ENCODE measurements at places on chromosomes 2 and 18.

- no peak for DNase-seq
These were observed 4.5 kb downstream of the CLASP1 start for GRCh38 chr2:121644715-121645114.

GRCh38 chr2:135585586-135585985 lies 54.3 kb downstream of the R3HDM1 start:
- DNase-seq = no peak

DNA sequence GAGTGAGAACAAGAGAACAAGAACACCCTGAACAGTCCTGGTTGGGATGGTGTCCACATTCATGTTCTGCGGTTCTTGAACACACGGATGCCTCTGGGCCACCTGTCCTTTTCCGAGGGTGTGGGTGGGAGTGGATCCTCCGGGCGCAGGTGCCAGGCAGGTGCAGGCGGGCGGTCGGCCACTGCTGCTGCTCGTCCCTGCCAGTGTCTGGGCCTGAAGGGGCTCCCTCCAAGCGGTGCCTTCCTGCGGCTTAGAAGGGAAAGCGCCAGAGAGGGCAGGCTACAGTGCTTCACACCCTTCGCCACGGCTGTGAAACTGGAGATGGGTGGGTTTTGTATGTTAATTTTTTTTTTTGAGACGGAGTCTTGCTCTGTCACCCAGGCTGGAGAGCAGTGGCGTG lies 8.0 kb upstream of the D2HGDH start:
- DNase-seq = no peak

- no peak for DNase-seq
These were observed 875 bp downstream of the C18orf63 start for GRCh38 chr18:74316257-74317170.

- DNase-seq = no peak
These were observed 87.7 kb upstream of the HAAO start for GRCh38 chr2:42879913-42880737.

DNA sequence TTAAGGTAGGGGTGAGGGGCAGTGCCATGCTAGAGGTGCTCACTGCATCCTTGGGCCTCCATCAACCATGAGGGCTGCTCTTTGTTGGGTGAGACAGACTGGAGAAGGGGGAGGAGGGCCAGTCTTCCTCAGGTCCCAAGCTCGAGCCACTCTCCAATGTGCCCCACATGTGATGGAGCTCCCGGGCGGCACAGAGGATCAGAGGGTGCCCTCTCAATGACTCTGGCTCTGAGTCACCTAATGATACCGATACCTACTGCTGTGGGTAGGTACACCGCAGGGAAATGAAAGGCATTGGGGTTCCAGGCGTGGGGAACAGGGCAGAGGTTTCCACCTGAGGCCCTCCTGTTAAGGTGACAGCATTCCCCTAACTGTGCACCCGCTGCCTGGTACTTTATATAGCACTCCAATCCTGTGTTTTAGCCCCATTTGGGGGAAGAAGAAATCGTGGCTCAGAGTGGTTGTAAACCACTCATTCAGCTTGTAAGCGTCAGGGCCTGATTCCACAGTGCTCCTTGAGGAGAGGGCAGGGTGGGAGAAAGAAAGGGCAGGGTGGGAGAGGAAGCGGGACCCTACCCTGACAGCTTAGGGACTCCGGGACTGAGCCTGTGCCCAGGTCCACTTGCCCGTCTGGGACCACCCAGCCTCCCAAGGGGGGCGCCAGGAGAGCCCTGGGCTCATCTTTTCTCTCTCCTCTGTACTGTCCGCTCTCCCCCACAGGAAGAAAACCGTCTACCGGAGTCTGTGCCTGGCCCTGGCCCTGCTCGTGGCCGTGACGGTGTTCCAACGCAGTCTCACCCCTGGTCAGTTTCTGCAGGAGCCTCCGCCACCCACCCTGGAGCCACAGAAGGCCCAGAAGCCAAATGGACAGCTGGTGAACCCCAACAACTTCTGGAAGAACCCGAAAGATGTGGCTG lies 1.8 kb downstream of the B3GNT7 start:
- DNase-seq = peak; percentile 47

DNA sequence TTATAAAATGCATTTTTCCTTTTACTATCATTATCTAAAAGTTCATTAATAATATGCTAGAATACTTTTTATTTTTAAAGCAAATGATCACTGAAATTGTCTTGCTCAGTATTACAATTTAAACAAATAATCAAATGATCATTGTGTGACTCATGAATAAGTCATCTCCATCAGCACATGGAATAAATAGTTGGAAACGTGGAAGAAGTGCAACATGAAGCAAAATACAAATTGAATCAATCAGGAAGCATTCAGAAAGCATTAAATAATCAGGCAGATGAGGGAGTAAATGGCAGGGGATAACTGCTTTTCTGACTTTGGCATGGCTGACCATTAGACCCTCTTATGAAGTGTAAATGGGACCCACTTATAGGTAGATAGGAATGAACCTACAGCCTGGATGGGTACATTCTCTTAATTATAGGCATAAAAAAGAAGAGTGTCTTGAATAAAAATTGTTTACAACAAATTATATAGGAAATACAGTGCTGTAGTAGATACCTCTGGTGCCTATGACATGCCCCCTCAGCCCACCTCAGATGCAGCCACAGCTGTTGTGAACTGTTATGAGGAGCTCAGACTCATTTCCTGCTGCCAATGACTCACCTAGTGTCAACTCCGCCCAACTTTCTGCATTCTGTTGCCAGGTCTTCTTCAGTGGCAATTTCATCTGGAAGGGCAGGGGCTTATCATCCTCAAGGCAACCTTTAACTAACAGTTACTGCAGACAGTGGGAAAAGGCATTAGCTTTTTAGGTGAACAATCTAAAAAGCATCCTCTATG lies 936.0 kb downstream of the TRIB2 start:
- DNase-seq = peak; percentile 18

GRCh38 chr18:57078614-57079013 lies 68.3 kb upstream of the BOD1L2 start:
- DNase-seq = no peak

DNA sequence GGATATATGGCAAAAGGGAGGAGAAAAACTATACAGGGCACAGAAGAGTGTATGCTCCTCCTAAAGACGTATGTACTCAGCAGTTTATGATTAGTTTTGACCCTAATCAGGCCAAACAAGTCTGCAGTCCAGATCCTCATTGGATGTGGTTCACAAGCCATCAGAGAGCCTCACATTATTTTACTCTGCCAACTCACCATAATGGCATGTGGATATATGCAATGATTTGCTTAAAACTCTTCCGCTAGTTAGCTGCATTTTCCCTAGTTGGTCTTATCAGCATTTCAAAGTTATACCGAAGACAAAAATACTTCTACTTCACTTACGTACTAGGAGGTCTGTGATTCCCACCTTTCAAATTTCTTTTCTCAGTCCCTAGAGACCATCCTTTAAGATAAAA lies 198.4 kb downstream of the CMPK2 start:
- DNase-seq = no peak

- no peak for DNase-seq
These were observed 46.5 kb upstream of the SESTD1 start for GRCh38 chr2:179311101-179311500.

DNA sequence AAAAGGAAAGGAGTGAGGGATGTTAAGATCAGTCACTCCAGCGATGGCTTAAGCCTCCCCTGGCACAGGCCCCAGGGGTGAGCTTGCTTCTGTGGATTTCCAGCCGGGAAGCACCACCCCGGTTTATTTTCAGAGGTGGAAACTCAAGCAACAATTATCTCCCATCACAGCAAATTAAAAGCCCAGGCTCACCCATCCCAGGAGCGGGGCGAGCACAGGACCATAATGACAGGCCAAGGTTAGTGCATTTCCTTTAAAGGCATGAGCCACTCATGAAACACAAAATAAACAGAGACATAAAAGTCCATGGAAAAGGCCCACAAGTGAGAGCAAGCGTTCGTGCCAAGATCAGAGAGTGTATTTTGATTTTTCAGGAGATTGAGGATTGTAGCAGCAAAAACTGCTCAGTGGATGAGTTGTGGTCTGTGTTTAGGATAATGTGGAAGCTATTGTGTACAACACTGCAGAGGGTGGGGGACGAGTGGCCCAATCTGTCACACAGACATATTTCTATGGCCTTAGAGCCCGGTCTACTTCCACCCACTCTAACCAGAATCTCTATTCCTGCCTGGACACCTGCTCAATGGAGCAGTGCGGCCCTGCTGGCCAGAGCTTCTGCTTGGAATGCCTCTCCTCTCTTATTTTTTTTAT lies 111.4 kb upstream of the CDC42EP3 start:
- no peak for DNase-seq

DNA sequence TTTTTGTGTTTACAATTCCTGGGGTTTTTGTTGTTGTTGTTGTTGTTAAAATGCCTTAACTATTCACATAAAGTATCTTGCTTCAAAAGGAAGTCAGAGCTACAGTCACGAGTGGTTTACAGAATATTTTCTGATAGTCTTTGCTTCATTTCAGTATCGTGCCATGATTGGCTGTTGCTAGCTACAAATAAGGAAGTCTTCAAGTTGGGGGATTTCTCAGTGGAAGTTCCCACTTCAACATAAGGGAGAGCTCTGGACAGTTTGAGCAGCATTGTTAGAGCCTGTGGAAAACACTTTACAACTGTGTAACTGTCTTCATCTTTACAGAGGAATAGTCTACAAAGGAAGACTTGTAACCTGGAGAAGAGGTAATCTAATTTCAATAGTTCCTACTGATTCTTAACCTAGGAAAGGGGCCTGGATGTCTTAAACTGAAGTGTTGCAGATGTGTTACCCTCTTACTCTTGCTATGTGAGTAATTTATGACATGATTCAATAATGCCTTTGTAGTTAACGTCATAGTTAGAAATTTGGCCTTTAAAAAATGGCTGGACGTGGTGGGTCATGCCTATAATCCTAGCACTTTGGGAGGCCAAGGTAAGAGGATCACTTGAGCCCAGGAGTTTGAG lies 23.4 kb upstream of the TANK start:
- peak; percentile 30 for DNase-seq

GRCh38 chr2:109700680-109701274 lies 86.6 kb downstream of the SOWAHC start:
- no peak for DNase-seq

- DNase-seq = no peak
These were observed 511.9 kb upstream of the TNP1 start for GRCh38 chr2:217371781-217372213.

DNA sequence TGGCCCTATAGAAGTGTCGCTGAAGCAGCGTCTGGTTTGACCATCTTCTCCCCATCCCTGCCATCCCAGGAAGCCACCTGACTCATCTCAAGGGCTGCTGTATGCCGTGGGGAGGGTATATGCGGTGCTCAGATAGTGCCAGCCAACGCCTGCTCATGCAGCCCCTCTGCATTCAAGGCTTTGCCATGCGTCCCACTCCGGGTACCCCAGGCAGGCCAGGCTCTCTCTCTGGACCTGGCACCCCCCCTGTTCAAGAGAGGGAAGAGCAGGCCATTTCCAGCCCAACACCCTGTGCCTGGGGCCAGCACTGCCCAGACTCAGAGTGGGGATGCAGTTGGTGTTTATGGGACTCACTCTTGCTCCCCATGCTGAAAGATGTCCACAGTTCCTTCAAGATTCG lies 130.0 kb downstream of the GLI2 start:
- DNase-seq = no peak

- no peak for DNase-seq
These were observed 140.0 kb downstream of the MC4R start for GRCh38 chr18:60232541-60232940.

- no peak for DNase-seq
These were observed 476.8 kb upstream of the CELF4 start for GRCh38 chr18:38042211-38042890.

GRCh38 chr2:55361465-55362189 lies 58.0 kb downstream of the CCDC88A start:
- no peak for DNase-seq

GRCh38 chr2:62741954-62742722 lies 36.6 kb downstream of the EHBP1 start:
- no peak for DNase-seq

DNA sequence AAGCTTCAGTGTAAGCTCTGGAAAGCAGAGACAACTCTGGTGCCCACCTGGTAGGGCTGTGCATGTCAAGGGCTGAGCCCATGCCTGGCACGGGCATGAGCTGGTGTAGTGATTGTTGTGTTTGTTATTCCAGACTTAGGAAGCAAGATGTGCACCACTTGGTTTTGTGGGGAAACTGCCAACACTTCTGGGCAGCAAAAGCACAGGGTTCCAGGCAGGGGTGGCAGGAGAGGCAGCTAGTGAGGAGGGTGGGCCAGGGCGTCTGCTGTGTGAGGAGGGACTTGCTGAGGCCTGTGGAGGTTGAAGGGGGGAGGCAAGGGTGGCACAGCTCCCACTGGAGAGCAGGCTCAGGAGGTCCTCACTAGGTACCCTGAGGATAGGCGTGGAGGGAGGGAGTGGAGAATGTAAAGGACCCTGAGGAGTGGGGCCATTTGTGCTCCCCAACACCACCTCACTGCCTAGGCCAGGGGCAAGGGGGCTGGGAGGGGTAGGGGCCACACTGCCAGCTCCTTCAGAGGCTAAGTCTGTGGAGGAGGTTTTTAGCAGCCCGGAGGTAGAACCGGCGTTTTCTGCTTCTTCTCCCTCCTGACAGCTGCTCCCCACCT lies 104.0 kb upstream of the POU3F3 start:
- no peak for DNase-seq
